ENCODE measurements at places on chromosomes 5 and 9.

- DNase-seq, result no peak
Measured at GRCh38 chr9:12271421-12271891, 421.7 kb upstream of the TYRP1 start.

GRCh38 chr5:37014321-37014720 is 137.8 kb downstream of the NIPBL start:
- no peak for DNase-seq

- DNase-seq, result no peak
Measured at GRCh38 chr5:179805529-179806249, 977 bp downstream of the MGAT4B start.

GRCh38 chr9:120369608-120370220 is 210.3 kb downstream of the CDK5RAP2 start:
- no peak for DNase-seq
